ENCODE measurements at places on chromosomes 1 and 21.

GRCh38 chr1:18932879-18933278, 23.6 kb downstream of the IFFO2 start:
- DNase-seq, result no peak

DNA sequence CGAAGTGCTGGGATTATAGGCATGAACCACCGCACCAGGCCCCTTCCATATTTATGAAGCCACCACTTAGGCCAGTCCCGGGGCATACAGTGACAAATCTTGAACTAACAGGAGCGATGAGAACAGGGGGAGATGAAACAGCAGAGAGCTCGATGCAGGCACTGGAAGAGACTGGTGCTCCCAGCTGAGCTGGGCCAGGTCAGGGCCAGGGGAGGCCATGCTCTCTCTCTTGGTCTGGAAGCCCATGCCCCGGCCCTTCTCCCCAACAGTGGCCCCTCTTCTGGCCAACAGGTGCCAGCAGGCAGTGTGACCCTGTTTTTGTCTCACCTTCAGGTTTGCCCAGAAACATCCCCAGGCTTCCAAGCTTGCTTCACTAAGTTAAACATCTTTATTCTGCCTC, 269.9 kb upstream of the C1orf174 start:
- DNase-seq, result no peak

GRCh38 chr1:15178571-15179484, 25.3 kb downstream of the TMEM51 start:
- DNase-seq, result no peak

DNA sequence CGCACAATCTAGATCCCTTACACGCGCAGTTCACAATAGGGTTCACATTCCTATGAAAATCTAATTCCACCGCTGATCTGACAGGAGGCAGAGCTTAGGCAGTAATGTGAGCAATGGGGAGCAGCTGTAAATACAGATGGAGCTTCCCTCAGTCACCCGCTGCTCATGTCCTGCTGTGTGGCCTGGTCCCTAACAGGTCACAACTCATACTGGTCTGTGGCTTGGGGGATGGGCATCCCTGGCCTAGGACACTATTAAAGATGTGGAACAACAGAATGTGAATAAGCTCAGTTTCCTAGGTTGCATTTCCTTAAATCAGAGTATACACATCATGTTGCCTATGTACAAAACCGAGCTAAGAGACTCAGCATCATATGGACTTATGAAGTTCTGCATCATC, 16.2 kb downstream of the IFI44 start:
- DNase-seq, result no peak

DNA sequence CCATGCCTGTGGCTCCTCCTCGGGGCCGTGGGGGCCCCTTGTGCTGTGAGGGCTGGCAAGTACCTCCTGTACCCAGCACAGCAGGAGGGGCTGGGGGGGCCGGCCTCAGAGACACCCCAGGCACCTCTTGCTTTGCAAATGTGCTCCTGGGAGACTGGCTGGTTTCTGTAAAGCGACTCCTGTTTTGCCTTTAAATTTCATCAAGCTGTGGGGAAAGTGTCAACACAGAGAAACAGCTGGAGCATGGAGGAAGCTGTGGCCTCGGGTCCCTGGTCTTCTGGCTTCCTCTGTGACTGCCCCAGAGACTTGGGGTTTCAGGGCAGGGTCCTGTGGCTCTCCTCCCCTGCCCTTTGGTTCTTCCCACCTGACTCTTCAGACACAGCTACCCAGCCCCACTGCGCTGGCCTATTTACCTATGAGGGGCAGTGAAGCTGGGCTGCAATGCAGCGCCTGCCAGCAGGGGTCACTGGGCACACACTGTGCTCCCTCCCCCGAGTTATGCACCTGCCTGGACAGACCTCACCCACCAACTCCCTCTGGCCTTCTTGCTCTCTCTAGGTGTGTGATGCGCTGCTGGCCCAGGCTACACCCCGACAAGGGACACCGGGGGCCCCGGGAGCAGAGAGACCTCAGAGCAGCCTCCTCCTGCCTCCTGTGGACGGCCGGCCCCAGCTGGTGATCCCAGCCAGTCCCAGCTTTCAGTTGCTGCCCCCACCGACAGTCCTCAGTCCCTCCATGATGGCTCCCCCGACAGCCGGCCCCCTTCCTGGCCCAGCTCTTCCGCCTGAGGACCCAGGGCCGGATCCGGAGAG, 17.6 kb upstream of the PEX10 start:
- DNase-seq, result no peak

All from stimulated activated CD8-positive, alpha-beta memory T cell treated with anti-CD3 and anti-CD28 coated beads, Interleukin-15, amount 100 ng/mL, for 4 hours (primary cell).